Stimulated activated CD8-positive, alpha-beta memory T cell treated with anti-CD3 and anti-CD28 coated beads, Interleukin-4, amount 100 ng/mL, for 1 hour (primary cell): ENCODE measurements at places on chromosomes 1 and 21.

GRCh38 chr1:43074244-43074643 is 97.8 kb downstream of the EBNA1BP2 start:
- DNase-seq, result no peak

DNA sequence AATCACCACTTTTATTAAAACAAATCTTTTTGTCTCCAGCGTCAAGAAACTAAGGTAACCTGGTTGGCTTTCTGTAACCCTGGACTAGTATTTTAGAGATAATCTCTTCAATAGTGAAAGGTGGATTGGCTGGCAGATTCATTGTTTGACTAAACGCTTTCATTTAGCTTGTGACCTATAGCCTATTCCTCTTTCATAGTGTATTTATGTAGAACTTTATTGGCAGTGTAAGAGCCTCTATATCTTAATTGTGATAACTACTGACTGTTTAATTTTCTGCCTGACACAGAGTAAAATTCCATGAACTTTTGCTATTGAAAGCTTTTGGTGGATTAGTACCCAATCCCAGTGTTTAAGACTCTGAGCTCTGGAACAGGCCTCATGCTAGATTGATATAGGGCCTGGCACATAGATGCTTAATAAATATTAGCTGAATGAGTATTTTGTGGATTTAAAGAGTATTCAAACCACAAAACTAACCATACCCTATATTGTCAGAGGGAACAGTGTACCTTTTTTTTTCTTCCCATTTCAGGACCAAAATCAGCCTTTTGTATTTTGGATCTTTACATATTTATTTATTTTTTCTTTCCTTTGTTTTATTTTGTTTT is 34.8 kb downstream of the AK4 start:
- no peak for DNase-seq

- DNase-seq, result no peak
These were observed 39.8 kb downstream of the FAM78B start for GRCh38 chr1:166127003-166127402.

DNA sequence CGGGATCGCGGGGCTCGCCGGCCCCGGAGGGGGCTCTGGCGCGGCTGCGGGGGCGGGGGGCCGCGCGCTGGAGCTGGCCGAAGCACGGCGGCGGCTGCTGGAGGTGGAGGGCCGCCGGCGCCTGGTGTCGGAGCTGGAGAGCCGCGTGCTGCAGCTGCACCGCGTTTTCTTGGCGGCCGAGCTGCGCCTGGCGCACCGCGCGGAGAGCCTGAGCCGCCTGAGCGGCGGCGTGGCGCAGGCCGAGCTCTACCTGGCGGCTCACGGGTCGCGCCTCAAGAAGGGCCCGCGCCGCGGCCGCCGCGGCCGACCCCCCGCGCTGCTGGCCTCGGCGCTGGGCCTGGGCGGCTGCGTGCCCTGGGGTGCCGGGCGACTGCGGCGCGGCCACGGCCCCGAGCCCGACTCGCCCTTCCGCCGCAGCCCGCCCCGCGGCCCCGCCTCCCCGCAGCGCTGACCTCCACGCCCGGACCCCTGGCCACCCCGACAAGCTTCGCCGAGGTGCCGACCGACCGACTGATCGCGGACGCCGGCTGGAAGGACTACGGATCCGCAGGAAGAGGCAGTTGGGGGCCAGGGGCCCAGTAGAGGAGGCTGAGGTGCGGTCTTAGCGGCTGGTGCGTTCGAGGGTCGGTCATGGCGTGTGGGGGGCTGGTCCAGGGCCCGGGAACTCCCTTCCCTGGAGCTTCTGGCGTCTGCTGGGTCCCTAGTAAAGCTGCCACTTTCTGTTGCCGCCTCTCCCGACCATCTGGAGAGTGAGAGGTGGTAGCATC is 711 bp downstream of the TRNP1 start:
- no peak for DNase-seq

DNA sequence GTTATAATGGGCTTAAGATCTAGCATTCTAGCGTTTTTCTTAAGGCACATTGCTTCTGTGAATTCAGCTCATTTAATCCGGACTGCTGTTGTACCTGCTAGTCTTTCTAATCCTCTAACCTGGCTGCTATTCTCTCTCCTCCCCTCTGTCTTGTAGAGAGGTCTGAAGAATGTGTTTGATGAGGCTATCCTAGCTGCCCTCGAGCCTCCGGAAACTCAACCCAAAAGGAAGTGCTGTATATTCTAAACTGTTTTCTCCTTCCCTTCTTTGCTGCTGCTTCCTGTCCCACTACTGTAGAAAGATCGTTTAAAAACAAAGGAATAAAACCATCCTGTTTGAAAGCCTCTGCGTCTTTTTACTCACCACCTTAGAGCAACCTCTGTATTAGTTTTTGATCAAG is 37.3 kb downstream of the CDC42 start:
- no peak for DNase-seq

DNA sequence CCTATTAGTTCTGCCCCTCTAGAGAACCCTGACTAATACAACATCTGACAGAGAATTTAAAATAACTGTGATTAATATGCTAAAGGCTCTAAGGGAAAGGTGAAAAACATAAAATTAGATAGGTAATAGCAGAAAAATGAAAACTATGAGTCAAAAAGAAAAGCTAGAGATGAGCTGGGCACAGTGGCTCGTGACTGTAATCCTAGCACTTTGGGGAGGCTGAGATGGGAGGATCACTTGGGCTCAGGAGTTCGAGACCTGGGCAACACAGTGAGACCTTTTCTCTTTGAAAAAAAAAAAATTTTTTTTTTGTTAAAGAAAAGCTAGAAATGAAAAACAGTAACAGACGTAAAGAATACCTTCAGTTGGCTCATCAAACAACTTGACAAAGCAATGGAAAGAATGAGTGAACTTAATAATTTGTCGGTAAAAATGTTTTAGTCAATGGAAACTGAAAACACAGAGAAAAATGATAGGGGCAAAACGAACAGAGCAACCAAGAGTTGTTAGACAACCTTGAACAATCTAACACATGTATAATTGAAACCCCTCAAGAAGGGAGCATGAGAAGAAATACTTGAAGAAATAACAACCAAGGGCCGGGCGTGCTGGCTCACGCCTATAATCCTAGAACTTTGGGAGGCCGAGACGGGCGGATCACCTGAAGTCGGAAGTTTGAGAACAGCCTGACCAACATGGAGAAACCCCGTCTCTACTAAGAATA is 132.9 kb upstream of the GFI1 start:
- no peak for DNase-seq

GRCh38 chr1:205421798-205422197 is at the start of gene LEMD1:
Gene LEMD1 (minus strand): TSS chr1:205422056. CDS start chr1:205420536, 1,520 bp downstream.
- DNase-seq, result no peak

- DNase-seq, result no peak
These were observed 297.1 kb downstream of the NCAM2 start for GRCh38 chr21:21295303-21295702.
